ENCODE measurements at places on chromosomes 6 and 20.

DNA sequence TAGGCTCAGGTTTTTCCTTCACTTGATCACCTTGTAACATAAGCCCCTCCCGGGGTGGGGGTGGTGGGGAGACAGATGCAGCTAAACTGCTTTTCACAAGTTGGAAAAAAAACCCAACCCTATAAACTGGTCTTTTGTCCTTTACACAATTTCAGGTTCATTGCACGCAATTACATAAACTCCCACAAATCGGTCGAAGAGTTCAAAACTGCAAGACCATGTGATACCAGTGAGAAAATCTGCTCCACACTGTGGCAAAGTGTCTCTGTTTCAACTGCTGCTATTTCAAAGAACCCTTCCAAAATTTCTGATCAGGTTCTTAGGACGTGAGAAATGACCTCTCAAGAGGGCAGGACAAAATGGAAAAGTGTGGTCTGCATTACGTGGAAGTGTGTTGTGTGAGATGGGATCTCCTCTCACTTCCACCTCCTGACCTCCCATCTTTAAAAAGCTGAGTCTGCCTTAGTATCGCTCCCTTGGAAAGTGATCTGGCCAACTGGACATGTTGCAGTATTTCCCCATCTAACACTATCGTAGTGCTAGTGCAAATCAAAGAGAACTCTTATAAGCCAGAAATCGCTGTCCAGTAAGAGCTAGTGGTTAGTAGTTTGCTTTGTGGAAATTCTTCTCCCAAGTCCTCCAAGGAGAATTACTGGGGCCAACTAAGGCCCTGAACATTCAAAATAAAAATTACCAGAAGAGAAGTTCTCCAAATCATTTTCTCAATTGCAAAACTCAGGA is 60.1 kb downstream of the PRND start:
- no peak for DNase-seq

DNA sequence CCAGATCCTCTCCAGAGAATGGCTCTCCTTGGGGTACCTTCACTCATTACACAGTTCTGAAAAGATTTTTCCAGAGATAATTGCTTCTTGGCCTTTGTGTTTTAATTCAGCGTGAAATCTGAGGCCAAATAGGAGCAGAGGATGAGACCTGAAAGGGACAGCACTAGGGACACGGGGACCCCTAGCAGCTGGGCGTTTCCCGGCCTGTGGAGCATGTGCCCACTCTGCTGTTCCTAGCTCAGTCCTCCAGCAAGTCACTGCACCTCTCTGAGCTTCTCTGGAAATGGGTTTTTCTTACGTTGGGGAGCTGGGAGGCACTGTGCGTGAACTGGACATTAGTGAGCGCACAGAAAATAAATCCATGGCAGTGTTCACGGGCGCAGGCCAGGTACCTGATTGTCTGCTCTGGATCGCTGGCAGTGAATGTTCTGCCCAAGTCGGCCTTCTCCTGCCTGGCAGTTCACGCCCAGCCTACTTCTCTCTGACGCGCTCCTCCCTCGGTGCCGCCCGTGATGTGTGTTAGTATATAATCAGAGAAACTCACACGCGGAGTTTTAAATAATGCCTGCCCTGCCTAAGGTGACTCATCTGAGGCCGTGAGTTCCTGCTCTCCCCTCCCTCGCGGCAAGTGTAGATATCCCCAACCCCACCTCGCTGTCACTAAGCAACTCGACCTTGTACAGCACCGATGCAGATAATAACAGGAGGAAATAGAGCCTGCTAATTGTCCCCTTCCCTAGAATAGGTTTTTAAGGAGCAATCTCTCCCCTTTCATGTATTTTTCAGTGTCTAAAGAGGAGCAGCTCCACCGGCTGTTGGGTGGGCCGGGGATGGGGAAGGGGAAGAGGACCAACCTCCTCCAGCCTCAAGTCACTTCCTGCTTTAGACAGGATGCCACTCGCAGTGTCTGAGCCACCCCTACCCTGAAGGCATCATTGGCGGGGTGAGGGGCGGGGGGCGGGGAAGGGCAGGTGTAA is 2.7 kb upstream of the TUBB2A start:
- DNase-seq, result peak; percentile 66

- no peak for DNase-seq
Measured at GRCh38 chr6:7004581-7005297, 103.0 kb upstream of the RREB1 start.

GRCh38 chr6:155273431-155273830 is 9.6 kb downstream of the CLDN20 start:
- no peak for DNase-seq

DNA sequence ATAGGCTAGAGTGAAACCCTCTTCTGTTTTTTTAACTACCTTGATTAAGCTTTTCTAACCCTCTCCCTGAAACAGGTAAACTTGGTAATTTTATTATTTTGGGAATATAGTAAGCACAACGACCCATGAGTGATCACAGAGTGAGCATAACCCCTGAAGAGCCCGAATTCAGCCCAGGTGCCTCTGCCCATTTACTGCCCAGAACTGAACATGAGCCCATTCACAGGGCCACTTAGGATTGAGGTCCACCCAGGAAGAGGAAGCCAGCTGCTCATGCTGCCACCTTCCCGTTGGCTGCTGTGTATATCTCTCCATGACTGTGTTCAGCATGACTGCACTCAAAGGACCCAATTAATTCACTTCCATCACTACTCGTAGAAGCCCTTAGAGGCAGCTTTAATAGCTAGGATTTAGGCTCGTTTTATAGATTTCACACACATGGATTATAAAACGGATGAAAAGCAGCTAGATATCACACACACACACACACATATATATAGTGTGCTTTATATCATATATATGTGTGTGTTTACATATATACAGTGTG is 8.3 kb upstream of the PDE10A start:
- no peak for DNase-seq

- no peak for DNase-seq
Measured at GRCh38 chr6:46323312-46323965, 152.7 kb upstream of the ENPP5 start.

- no peak for DNase-seq
Measured at GRCh38 chr6:110392727-110393126, 22.6 kb downstream of the DDO start.

GRCh38 chr6:8624665-8625064 is 189.3 kb upstream of the SLC35B3 start:
- DNase-seq, result no peak

Data from T-helper 17 cell (primary cell).